ENCODE measurements at places on chromosomes 4 and X. TPM values are rescaled to one million over a fixed set of nuclear protein-coding genes. Genes with fewer than 3 reads are reported as not detected.

HSFX2 gene
- not detected for total RNA-seq

SMR3B gene
- not detected for total RNA-seq

MAP3K15 gene
- not detected for total RNA-seq

STAP1 gene
- total RNA-seq: 0.99 TPM

DNA sequence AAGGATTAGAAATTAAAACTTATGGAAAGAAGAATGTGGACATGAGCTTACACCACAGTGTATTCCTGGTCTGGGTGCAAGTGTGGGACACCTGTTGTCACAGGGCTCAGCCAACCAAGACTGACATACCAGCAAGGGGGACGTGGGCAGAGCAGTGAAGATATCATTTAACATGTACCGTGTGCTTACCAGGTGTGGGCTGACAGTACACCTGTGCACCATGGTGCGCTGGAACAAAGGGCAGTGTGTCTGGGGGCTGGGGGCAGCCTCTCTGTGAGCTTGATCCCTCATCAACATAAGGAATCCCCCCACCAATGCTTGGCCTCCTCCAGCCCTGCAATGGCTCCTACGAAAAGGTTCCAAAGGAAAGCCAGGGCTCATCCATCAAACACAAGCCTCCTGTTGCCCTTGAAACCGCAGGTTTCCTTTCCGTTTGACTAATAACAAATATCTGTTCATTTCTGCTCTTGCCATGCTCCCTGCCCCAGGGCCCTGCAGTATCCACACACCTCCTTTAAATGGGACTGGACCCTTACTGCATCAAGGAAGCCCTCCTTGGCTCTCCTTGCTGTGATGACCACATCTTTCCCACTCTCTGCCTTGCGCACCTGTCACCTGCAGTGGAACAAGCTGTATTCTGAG lies 16.7 kb downstream of the EVC2 start:
- H3K36me3 ChIP-seq: peaks cover under 1% of the 10 kb centered on the region
- H3K27me3 ChIP-seq: no peaks in the 10 kb centered on the region
- H3K27ac ChIP-seq: no peak overlapping the region
- H3K4me3 ChIP-seq: no peak overlapping the region
- DNase-seq: no peak
- no peaks in the 10 kb centered on the region for H3K4me1 ChIP-seq

DNA sequence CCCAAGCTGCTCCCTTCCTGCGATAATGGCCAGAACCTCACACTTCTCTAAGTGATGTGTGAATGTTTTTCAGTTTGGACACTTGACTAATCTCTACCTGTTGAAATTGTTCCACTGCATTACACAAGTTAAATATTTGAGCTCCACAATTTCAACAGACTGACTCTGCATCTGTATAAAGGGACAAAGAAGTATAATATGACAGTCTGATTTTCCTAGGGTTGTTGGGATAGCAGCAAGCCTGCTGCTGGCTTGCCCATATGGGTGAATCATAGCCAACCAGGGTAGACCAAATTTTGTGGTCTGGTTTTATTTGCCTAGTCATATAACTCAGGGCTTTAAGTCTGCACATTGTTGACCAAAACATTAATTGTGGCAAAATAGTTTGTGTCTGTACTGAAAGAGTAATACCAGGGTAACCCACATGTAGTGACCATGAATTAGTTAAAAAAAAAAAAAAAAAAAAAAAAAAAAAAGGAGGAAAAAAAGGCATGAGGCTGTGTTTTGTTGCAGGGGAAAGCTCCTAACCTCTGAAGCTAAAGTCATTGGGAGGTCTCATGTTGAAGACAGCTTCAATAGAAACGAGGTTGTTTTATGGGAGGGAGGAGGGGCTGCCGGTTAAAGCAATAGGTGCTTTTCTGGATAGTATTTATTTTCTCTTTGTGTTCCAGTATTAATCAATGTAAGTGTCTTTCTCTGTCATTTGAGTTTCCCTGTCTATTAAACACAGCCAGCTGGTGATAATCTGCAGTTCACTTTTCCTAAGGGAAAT lies 534.2 kb downstream of the RAB28 start:
- H3K27ac ChIP-seq: no peak overlapping the region
- H3K4me3 ChIP-seq: no peak overlapping the region
- no peaks in the 10 kb centered on the region for H3K27me3 ChIP-seq
- no peaks in the 10 kb centered on the region for H3K4me1 ChIP-seq
- DNase-seq: no peak
- H3K36me3 ChIP-seq: no peaks in the 10 kb centered on the region

GRCh38 chr4:88743696-88744095 lies 46.1 kb upstream of the NAP1L5 start:
- H3K4me1 ChIP-seq: no peaks in the 10 kb centered on the region
- DNase-seq: no peak
- peaks cover 28% of the 10 kb centered on the region for H3K36me3 ChIP-seq
- H3K27me3 ChIP-seq: no peaks in the 10 kb centered on the region
- H3K4me3 ChIP-seq: no peak overlapping the region

DNA sequence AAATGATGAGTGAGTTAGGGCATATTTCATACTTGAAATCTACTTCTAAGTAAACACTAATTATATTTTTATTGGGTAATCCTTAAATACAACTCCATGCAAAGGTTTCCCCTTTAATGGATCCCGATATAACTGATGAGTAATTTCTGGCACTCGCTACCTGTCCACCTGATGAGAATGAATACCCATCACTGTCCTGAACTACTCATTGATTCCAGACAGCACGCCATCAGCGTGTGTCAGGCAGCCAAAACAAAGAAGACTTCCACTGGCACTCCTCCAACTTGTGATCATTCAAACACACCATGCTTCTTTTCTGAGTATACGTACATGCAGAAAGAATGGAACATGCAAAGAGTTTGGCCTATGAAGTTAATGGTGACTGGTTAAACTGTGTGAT lies 69.4 kb downstream of the HCCS start:
- no peak for DNase-seq
- no peak overlapping the region for H3K27ac ChIP-seq
- no peak overlapping the region for H3K4me3 ChIP-seq
- H3K36me3 ChIP-seq: no peaks in the 10 kb centered on the region

DNA sequence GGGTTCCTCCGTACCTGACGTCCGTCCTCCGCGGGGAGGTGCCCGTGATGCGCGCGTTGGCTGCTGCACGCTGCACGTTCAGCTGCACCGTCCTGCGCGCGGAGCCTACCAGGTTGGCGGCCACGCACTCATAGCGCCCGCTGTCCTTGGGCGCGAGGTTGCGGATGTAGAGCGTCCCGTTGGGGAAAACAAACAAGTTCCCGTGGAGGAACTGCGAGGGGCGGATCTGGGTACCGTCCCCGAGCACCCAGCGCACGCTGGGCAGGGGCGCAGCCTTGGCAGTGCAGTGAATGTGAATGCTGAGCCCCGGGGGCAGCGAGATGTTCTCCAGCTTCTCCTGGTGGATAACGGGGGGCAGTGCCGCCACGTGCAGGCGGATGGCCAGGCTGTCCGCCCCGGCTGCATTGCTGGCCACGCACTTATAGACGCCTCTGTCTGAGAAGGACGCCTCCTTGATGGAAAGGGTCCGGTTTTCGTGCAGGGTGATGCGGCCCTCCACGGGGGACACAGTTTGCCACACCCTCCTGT lies 29.2 kb downstream of the MXRA5 start:
- H3K27ac ChIP-seq: no peak overlapping the region
- no peak for DNase-seq
- H3K4me1 ChIP-seq: no peaks in the 10 kb centered on the region
- no peaks in the 10 kb centered on the region for H3K27me3 ChIP-seq

- H3K4me1 ChIP-seq: no peaks in the 10 kb centered on the region
- H3K4me3 ChIP-seq: no peak overlapping the region
- no peaks in the 10 kb centered on the region for H3K27me3 ChIP-seq
Observed at GRCh38 chrX:21678048-21678612, 20.0 kb upstream of the KLHL34 start.

GRCh38 chr4:139554642-139554892 lies 1.5 kb downstream of the SETD7 start:
- H3K4me1 ChIP-seq: peaks cover 57% of the 10 kb centered on the region
- no peak for DNase-seq
- peak overlapping the region; percentile 91 for H3K4me3 ChIP-seq
- H3K27ac ChIP-seq: peak overlapping the region; percentile 93
- no peaks in the 10 kb centered on the region for H3K27me3 ChIP-seq
